ENCODE measurements at places on chromosomes 4 and X.

- no peak for DNase-seq
Measured at GRCh38 chrX:7076245-7076661, 71.3 kb upstream of the STS start.

- no peak for DNase-seq
Measured at GRCh38 chr4:4624276-4624897, 82.5 kb upstream of the STX18 start.

GRCh38 chrX:78643096-78643495, 16.0 kb downstream of the RTL3 start:
- no peak for DNase-seq

- no peak for DNase-seq
Measured at GRCh38 chr4:24470666-24471485, 113.5 kb downstream of the DHX15 start.

DNA sequence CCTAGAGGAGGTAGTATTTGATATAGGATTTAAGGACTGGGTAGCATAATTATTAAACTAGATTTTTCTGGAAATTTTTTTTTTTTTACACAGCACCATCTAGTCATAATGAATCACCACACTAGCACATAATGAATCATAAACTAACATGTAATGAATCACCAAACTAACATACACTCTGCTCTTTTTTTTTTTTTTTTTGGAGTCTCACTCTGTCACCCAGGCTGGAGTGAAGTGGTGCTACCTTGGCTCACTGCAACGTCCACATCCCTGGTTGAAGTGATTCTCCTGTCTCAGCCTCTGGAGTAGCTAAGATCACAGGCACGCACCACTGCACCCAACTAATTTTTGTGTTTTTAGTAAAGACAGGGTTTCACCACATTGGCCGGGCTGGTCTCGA, 92.5 kb downstream of the FAM13A start:
- no peak for DNase-seq

DNA sequence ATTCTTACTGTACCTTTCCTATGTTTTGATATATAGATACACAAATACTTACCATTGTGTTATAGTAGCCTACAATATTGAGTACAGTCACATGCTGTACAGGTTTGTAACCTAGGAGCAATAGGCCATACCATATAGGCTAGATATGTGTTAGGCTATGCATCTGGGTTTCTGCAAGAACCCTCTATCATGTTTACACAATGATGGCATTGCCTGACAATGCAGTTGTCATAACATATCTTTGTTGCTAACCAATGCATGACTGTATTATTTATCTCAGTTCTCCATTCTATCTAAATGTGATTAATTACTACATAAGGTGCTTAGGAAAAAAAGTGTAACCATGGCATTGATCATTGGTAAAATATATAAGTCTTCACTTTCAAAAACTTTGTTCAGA, 10.0 kb upstream of the SPCS3 start:
- DNase-seq: no peak

DNA sequence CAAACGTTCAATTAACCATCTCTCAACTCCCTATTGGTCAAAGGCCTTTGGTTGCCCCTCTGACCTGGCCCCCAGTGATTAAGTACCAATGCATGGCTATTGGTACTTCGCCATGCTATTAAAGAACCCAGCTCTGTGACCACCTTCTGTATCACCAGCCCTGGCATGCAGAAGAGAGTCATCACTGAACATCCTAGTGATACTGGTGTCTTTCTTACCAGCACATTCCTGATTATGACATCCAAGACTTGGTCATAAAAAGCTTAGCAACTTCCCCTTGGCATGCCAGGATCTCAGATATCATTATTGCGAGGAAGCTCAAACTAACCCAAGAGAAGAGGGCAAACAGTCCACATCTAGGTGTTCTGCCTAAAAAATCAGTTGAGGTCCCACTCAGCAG, 122.3 kb upstream of the OTUD4 start:
- DNase-seq: no peak

- no peak for DNase-seq
Measured at GRCh38 chr4:2595436-2595835, 59.0 kb downstream of the FAM193A start.

- no peak for DNase-seq
Measured at GRCh38 chr4:2301225-2301642, 39.3 kb upstream of the MXD4 start.

GRCh38 chr4:152107736-152108500, 347.1 kb upstream of the GATB start:
- DNase-seq: no peak
